ENCODE measurements at places on chromosomes 4 and X. TPM values are rescaled to one million over a fixed set of nuclear protein-coding genes. Genes with fewer than 3 reads are reported as not detected.

The GUF1 gene
- 27.0 TPM for total RNA-seq

The CFAP47 gene
- total RNA-seq: 0.07 TPM

The SYNPO2 gene
- total RNA-seq: 2.6 TPM

The SMIM31 gene
- not detected for total RNA-seq

The CD40LG gene
- total RNA-seq: not detected

The ASMTL gene
- total RNA-seq: 8.6 TPM

The MAGEA8 gene
- not detected for total RNA-seq

The GABRQ gene
- under 0.01 TPM for total RNA-seq
